D341Med (cell line): ENCODE measurements at places on chromosomes 2 and 18.
A peak's percentile ranks its signal among the peaks of the same experiment; 100 is the strongest.

- DNase-seq = no peak
These were observed at the start of gene C2orf92 for GRCh38 chr2:97669448-97669847. TSS of gene C2orf92 (plus strand) at chr2:97669713. CDS start at chr2:97669789, 76 bp downstream.

DNA sequence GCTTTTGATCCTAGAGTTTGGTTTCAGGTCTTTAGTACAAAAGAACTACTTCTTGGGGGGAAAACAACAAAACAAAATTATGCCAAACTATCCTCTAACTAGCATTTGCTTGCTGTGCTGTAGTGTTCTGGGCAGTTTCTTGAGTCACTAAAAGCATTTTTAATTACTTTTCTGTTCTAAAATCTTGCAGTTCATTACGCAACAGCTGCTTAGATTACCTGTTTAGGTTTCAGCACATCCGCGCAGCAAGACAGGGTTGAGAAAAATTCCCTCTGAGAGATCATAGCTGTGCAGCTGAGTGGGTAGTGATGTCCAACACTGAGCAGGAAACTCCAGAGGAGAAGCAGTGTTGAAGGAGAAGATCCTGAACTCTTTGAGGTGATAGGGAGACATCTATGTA is 9.0 kb downstream of the DAW1 start:
- no peak for DNase-seq

- no peak for DNase-seq
These were observed 51.9 kb downstream of the ASAP2 start for GRCh38 chr2:9258501-9258900.

- no peak for DNase-seq
These were observed 43.5 kb downstream of the SLC14A2 start for GRCh38 chr18:45658756-45659155.

DNA sequence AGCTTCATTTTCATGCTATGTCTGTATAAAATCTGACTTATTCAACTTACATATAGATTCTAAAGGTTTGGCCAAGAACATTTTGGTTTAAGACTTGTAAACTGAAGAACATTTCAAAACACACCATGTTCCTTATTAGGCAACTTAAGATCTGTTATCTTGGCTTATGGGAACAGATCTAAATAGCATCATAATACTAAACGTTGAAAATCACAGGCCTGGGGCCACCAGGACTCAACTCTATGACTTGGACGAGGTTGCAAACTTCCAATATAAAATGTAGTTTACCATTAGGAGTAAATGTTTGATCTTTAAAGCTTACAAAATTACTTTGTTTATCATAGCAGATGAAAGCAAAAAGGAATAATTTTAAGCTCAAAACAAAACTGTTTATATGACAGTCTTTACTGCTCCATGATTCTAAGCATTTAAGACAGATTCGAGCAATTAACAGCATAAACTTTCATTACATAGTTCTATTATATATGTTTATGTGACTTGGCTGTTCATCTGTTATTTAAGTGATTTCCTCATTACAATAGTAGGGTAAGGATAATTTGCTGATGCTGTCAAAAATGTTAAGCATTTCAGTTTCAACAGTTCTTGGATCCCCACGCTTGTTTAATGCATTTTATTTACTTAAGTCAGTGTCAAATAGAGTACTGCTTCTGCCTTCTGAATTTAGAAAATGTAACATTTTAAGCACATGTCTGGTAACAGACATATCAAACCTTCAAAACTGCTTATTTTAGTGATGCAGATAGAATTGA is 8.3 kb downstream of the TCF4 start:
- no peak for DNase-seq

GRCh38 chr2:45700407-45701013 is 49.0 kb downstream of the PRKCE start:
- DNase-seq = no peak

DNA sequence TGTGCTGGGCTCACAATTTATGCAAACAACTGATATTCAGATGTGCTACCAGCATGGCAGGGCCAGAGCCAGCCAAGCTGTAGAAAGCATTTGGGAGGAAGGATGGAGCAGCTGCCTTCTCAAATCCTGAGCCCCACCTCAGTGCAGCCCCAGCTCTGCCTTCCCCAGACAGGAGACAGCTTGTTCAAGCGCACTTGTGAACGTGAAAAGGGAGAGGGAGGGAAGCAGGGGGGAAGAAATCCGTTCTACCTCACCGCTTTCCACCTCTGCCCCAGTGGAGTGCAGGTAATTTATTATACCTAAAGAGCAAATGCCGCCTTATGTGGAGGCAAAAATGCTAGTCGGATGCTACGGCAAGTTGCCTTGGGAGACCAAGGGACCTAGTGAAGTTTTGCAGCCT is 66.0 kb upstream of the SLC14A2 start:
- DNase-seq = no peak

GRCh38 chr18:6885992-6886796 is 156.7 kb downstream of the ARHGAP28 start:
- DNase-seq = peak; percentile 71

DNA sequence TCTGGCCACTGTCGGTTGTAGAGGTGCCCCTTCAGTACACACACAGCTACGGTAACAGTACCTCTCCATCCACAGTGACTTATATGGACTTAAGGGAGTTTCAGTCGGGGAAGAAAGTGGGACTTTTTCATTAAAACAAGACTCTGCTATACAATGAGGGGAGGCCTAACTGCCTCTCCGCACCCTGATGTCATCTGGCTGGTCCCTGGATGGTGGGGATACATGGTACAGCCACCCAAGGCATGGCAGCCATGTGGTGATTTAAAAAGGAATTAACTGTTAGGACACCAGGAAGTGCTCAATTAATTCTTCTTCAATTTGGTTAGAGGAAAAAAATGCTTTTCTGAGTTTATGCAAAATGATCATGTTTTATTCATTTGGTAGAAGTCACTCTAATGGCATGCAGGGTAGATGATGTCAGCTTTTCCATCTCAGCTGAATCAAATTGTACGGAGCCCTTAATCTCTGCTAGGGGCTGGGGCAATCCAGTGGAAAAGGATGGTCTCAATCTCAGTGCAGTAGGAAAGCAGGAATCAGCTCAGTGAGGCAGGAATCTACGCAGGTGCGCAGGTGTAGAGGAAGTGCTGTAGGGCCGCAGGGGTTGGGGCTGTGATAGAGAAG is 243.9 kb downstream of the PRKCE start:
- DNase-seq = no peak

- DNase-seq = no peak
These were observed 215.6 kb upstream of the SMIM21 start for GRCh38 chr18:75643083-75643482.

GRCh38 chr2:84766791-84767190 is 114.1 kb downstream of the TRABD2A start:
- DNase-seq = no peak

DNA sequence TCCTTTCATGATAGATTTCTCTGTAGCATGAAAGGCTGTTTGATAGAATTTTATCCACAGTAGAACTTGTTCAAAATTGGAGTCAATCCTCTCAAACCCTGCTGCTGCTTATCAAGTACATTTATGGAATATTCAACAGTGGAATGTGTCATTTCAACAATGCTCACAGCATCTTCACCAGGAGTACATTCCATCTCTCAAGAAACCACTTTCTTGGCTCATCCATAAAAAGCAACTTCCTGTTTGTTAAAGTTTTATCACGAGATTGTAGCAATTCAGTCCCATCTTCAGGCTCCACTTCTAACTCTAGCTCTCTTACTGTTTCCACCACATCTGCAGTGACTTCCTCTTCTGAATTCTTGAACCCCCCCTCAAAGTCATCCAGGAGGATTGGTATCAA is 29.4 kb downstream of the PDCL3 start:
- DNase-seq = no peak
